ENCODE measurements at places on chromosomes 7 and 10.

GRCh38 chr7:155996718-155997280 is 184.5 kb upstream of the SHH start:
- no peak for DNase-seq

GRCh38 chr10:61985715-61986114 is 84.2 kb downstream of the ARID5B start:
- no peak for DNase-seq

GRCh38 chr10:24239289-24240040 is 30.5 kb downstream of the KIAA1217 start:
- no peak for DNase-seq

- no peak for DNase-seq
Observed at GRCh38 chr7:78345979-78346378, 547.4 kb downstream of the PHTF2 start.

DNA sequence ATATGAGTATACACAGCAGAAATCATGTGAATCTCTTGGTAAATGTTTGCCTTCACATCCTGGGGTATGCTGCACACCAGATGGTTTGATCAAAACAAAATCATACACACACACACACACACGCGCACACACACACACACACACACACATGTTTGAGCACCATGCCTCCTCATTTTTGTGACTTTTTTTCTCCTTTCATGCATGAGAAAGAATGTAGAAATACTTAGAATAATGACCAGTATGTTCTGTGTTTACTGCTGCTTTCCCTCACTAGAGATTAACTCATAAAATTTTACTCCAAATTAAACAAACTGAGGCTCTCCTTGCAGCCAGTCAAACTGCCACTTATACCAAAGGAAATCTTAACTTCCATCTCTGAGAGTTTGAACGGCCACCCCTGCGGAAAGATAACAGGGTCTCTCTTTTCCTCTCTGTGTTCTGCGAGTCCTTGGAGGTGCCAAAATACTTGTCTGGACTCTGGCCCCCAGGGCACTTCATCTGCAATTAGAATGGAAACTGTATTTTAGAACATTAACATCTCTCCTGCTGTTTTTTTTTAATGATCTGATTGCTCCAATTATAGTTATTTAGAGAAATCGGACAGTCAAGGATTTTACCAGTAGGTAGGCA is 320.8 kb upstream of the NFE2L3 start:
- DNase-seq: no peak

DNA sequence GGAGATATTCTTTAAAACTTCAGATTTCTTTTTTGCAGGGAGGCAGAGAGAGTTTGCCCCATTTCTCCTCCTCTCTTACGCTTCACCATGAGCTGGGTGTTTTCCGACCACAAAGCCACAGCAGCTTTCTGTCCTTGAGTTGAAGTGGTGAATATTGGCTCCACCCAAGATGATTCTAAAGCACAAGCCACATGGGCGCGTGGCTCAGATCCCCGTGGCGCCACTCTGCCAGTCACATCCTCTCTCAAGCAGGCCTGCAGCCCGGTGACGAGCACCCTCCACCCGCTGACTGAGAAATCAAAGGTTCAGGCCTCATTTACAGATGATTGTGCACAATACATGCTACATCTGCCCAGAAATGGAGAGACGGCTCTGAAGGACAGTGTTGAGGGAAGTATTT is 27.6 kb upstream of the RNF32 start:
- no peak for DNase-seq

DNA sequence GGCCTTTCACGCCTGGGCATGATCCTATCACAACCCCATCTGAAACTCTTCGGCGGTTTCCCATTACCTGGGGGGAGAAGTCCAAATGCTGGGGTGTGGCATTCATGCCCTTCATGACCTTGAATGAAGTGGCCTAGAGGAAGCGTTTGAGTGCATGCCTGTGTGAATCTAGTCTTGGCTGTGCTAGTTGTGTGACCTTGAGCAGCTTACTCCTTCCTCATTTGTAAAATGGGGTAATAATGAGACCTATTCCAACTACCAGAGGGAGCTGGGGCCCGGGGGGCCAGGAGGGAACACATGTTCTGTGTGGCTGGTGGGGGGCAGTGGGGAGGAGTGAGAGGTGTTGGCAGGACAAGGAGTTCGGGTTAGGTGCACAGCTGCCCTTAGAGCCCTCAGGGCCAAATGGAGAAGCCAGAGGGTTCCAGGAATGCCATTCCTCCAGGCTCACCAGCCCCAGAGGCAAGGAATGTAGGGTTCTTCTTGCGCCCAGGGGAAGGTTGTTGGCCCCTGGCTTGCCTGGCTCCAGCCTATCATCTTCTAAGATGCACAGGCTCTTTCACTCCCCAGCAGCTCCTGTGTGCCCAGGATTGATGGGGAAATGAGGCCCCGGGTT is 21.3 kb upstream of the TBRG4 start:
- no peak for DNase-seq

DNA sequence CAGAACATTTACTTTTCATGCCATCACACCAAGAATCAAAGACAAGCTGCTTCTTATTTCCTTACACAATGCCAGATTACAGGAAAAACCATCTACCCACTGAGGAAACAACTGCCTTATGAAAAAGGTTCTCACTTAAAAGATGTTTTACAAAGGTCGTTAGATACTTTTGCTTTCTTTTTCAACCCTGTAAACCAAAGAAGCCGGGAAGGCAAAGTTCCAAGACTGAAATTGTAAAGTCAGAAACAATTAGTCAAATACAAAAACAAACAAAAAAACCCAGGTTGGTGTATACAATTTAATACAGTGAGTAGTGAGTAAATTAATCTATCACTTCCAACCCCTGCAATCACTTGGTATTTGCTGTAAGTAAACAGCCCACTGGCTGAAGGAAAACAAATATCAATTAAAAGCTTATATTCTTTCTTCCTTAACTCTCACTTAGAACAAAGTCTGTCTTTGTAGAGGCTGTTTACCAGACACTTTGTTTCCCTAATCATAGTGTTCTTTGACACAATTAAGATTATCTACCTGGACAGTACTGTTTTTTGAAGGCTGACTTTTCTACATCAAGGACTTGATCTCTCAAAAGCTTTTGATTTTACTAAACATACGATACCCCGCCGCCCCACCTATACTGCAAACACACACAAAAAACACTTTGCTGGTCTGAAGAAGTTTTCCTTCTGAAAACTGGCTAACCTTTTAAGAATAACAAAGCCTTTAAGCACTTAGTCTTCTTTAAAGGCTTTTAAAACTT is 18.1 kb downstream of the ERLIN1 start:
- no peak for DNase-seq

GRCh38 chr10:44716470-44717015 is 194.6 kb upstream of the TMEM72 start:
- DNase-seq: no peak

GRCh38 chr7:151143261-151144015 is 24.1 kb downstream of the GBX1 start:
- DNase-seq: no peak

DNA sequence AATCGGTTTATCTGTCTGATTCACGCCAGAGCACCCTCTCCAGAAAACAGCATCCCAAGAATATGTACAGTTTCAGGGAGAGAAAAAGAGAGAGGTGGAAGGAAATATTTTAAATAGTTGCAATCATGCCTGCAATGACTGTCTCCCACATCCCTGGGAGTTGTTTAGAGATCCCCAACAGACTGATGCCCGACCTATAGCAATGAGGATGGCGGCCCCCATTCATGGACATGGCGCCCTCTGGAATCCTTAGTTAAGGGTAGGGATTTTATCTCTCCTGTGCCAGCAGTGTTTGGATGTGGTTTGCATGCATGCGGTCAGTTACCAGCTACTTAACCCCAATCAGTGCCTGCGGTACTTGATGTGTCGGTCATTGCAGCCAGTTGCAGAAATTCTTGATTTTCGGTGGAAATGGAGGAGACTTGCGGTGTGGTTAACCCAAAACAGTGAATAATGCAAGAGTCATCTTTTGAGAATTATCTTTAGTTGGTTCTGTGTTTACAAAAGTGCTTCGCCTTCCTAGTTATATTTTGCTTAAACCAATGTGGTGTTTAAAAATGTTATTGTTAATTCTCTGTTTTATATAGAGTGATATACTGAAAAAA is 186.0 kb upstream of the TCF7L2 start:
- DNase-seq: no peak

DNA sequence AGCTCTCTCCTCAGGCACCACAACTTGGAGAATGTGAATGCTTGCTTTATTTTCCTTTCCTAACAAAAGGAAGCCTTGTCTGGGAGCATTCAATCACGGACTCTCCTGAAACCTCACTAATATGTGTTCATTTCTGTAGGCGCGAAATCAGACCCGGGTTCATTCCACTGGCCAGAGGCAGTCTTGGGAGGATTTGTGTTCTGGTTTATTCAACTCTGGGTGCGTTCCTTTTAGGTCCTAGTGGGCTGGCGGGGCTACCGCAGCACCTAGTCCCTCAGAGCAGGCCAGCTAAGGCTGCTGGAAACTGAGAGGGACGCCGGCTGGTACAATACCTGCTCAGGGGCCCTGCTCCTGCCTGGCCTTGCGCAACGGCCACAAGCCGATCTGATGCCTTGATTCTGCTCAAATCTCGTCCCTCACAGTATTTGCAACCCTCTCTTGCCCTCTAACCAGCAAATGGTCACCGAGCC is 7.5 kb downstream of the HOXA4 start:
- DNase-seq: no peak

- no peak for DNase-seq
Observed at GRCh38 chr7:94615666-94616065, 40.3 kb downstream of the SGCE start.

GRCh38 chr10:88333248-88333630 is 249.9 kb downstream of the RNLS start:
- no peak for DNase-seq

DNA sequence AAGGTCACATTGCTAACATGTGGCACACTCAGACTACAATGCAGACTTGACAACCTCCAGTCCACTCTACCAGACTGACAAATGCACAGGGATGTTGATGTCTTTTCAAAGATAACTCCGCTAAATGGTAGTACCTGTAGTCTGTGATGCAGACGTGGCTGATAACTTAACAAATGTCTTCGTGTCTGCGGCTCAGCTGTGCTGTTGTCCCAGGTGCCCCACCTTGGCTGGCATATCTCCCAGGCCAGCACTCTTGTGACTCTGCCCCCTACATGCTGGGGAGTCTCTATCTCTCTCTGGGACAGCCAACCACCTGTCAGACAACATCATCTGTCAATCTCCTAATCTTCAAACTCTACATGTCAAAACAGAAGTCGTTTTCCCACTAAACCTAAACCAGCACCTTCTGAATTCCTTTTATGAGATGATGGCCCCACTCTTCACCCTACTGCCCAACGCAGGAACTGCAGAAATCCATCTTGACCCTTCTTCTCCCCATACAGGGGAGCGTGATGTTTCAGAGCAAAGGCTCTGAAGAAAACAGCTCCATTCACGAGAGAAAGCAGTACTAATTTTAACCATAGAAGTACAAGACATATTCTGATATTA is 156.4 kb downstream of the USP6NL start:
- DNase-seq: no peak

GRCh38 chr7:25597946-25598345 is 369.7 kb upstream of the NPVF start:
- no peak for DNase-seq

DNA sequence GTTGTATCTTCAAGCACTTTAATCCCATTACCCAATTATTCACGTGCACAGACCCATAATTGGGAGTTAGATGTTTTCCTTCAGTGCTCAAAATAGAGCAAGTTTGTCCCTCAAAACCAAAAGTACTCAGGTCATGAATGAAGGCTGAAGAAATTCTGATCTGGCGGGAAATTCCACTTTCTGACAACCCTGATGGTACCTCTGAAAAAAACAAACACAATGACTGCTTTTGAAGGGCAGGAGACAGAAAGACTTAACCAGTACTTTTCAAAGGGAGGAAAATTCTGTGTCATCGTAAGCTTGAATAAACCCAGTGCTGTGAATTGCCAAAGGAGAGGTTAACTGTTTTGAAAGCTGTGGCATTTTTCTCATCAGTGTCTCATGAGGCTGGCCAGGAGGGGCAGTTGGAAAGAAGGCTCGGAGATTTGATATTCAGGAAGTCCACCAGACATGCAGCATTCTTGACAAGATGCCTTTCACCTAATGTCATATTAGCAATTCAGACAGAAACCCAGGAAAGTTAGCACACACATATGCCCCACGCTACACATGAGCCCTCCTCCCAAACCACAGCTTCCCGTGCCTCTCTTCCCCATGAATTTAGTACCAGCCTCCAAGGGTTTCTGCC is 347.0 kb downstream of the KCNMA1 start:
- DNase-seq: no peak

- DNase-seq: no peak
Observed at GRCh38 chr10:71035511-71036296, 147.3 kb upstream of the PCBD1 start.

DNA sequence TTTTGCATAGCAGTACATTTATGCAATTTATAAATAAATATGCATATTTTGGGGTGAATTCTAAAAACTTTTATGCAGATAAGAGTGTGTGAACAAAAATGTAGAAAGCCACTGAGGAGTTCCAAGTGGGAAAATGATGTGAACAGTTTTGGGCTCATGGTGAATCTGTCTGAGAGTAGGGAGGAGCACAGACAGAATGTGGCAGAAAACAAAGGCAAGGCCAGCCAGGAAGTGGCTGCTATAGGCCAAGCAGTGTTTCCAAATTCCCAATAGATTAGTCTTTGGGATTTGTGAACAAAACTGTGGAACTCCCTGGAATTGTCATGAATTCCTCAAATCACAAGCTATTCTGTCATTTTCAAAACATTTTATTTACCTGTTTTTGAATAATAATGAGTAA is 73.6 kb upstream of the AMPH start:
- DNase-seq: no peak

GRCh38 chr7:44159824-44160630 is 18.9 kb upstream of the MYL7 start:
- no peak for DNase-seq

GRCh38 chr10:108616559-108617285 is 1306.6 kb downstream of the XPNPEP1 start:
- DNase-seq: no peak

DNA sequence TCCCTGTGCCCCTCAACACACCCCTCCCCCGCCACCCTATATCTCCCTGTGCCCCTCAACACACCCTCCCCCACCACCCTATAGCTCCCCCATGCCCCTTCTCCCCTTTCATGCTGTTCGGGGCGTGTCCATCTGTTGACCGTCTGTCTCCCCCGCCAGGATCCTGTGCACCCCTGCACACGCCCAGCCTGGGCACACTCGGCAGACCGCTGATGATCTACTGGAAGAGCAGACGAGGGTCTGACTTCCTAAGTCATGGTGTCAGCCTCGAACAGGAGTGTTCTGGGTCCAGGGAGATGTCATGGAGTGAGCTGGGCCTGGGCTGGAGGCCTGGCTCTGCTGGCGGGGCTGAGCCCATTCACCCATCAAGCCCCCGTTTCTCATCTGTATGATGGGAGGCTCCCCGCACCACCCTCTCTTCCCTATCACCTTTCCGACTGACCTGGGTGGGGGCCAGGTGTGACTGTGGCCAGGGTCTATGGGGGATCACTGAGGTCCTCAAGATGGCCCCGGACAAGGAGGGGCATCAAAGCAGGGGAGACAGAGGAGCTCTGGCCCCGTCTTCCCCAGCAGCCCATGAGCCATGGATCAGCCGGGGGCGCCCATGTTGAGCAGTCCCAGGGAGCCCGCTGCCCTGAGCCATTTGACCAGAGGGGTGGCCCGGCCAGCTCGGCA is 48.3 kb downstream of the PDGFA start:
- no peak for DNase-seq
